Muscle of leg (tissue), 16 donors: ENCODE measurements at places on chromosomes 3 and 15. TPM values are rescaled to one million over a fixed set of nuclear protein-coding genes. Genes with fewer than 3 reads are reported as not detected.

DNA sequence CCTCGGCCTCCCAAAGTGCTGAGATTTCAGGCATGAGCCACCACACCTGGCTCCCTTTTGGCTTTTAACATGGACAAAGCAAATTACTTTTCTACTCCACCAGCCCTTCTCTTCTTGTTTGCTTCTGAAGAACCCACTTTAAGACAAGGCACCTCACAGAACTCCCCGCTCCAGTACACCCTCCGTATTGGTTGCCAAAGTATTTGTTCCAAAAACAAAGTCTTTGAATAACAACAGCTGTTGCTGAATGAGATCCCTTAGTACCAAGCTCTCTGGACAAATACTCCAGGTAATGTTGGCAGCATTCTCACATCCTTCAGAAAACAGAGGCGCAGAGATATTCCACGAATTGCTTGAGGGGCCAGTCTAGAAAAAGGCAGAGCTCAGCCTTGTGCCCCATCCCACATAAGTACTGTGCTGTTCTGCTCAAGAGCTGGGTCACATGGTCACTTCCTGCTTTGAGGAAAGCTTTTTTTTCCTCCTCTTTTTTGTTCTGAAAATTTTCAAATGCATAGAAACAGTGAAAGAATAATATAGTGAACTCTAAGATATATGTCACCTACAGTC, 7.3 kb upstream of the CHCHD6 start:
- H3K27me3 ChIP-seq = peaks cover 16% of the 10 kb centered on the region
- no peak overlapping the region for H3K4me3 ChIP-seq
- H3K4me1 ChIP-seq = no peaks in the 10 kb centered on the region

DNA sequence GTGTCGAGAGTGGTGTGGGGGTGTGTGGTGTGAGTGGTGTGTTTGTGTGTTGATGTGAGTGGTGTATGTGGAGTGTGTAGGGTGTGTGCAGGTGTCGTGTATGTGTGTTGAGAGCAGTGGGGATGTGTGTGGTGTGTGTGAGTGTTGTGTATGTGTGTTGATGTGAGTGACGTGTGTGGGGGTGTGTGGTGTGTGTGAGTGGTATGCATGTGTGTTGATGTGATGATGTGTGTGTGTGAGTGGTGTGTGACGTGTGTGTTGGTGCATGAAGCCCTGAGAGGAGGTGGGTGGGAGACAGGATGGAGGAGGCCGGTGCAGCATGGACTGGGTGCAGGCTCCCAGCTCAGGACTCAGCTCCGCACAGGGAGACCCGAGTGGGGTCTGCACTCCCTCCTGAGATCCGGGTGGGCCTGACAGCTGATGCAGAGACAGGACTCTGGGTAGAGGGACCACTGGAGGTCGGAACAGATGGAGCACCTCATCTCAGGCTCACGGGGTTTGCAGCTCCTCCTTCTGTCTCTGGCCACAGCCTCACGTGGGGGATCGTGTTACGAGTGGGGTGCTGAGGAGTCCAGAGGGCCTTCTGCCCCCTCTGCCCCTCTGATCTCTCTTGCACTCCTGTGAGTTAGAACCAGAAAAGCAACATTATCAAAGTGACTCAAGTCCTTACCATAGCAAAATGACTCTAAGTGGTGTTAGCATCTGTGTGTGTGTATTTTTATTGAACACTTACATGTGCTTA, 41.3 kb downstream of the ARNT2 start:
- DNase-seq = no peak
- no peaks in the 10 kb centered on the region for H3K36me3 ChIP-seq

- H3K36me3 ChIP-seq = no peaks in the 10 kb centered on the region
- H3K27me3 ChIP-seq = no peaks in the 10 kb centered on the region
- H3K4me1 ChIP-seq = no peaks in the 10 kb centered on the region
- no peak overlapping the region for H3K4me3 ChIP-seq
Observed at GRCh38 chr3:132979606-132980005, 58.6 kb upstream of the TMEM108 start.

DNA sequence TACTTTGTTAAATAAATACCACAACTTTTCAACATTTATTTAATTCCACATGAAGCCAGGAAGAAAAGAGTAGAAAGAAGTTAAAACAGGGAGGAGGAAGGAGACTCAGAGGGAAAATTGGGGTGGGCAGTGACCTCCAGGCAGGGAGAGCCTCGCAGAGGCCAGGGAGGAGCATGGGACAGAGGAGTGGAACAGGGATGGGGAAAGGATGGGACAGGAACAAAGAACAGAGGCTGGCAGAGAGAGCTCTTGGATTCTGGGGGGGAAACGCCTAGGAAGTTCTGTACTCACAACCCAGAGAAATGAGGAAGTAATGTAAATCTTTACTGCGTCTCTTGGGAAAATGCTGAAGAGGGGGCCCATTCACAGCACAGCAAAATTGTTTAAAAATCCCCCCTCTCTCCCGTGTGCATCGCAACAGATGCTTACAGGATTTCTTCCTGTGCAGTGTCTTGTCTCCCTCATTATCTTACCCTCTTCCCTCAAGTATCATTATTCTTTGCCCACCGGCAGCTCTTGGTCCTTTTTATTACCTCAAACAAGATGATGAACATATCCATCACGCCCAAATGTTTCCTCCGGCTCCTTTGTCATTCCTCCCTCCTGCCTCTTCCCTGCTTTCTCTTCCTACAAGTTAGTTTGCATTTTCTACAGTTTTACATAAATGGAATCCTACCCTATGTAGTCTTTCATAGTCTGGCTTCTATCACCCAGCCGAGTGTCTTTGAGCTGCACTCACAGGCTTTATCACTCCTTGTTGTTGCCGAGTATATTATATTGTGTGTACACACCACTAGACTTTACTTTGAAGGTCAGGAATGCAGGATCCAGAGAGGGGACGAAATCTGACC, 65.5 kb downstream of the ARHGAP31 start:
- no peak overlapping the region for H3K27ac ChIP-seq
- no peak overlapping the region for H3K4me3 ChIP-seq
- no peak for DNase-seq
- H3K36me3 ChIP-seq = no peaks in the 10 kb centered on the region
- no peaks in the 10 kb centered on the region for H3K4me1 ChIP-seq

The PRICKLE2 gene
- 14.6 TPM for total RNA-seq

The TRIM42 gene
- not detected for total RNA-seq
